Activated T-cell treated with anti-CD3 and anti-CD28 coated beads for 48 hours (primary cell): ENCODE measurements at places on chromosomes 12 and 14.

DNA sequence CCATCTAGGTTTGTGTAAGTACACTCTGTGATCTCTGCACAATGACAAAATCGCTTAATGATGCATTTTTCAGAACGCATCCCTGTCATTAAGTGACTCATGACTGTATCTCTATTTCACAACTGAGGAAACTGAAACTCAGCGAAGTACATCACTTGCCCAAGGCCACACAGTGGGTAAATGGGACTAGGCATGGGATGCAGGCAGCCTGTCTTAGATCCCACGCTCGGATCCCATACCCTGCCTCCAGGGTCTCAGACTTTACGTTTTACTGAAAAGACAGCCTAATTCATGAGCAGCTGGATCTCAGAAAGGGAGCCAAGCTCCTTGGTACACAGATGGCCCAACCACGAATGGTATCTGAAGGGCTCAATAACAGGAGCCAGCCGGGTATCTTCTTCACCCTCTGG is 2.4 kb upstream of the MLEC start:
- no peak for DNase-seq

- DNase-seq, result no peak
Measured at GRCh38 chr12:92070864-92071445, 74.7 kb downstream of the BTG1 start.

GRCh38 chr12:12302976-12303375 is 36.1 kb upstream of the LRP6 start:
- no peak for DNase-seq

- no peak for DNase-seq
Measured at GRCh38 chr12:1360441-1361210, 233.8 kb downstream of the FBXL14 start.

DNA sequence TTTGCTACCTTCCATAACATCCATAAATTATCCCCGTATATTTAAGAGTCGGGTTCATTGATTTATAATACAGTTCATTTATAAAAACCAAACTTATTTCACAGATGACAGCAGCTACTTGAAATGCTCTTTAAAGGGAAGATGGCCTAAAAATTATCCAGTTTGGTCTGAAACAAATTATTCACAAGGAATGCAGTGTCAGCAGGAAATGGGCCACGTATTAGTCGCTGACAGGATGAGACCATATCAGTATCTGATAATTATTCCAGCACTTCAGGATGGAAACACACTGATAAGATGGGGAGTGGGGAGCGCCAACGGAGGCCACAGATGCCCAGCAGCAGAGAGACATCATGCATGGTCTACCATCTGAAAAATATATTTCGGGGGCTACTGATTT is 60.5 kb upstream of the TMEM132D start:
- DNase-seq, result no peak

- DNase-seq, result no peak
Measured at GRCh38 chr12:99133401-99133800, 488.3 kb downstream of the APAF1 start.

- no peak for DNase-seq
Measured at GRCh38 chr12:47650469-47650868, 55.4 kb downstream of the RPAP3 start.

- no peak for DNase-seq
Measured at GRCh38 chr12:130299574-130299973, 38.1 kb upstream of the PIWIL1 start.

DNA sequence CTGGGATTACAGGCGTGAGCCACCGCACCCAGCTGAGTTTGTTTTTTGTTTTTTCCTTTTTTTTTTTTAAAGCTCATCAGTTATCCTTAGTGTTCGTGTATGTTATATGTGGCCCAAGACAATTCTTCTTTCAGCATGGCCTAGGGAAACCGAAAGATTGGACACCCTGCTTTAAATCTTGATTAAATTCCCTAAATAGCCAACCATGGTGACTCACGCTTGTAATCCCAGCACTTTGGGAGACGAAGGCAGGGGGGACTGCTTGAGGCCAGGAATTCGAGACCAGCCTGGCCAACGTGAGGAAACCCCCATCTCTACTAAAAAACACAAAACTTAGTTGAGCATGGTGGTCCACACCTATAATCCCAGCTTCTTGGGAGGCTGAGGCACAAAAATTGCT is 131.1 kb downstream of the MED13L start:
- DNase-seq, result no peak

GRCh38 chr14:66099451-66099850 is 386.7 kb upstream of the CCDC196 start:
- DNase-seq, result no peak

- no peak for DNase-seq
Measured at GRCh38 chr12:58540480-58541299, 379.6 kb downstream of the LRIG3 start.

- DNase-seq, result no peak
Measured at GRCh38 chr14:106786697-106787096, 1260.3 kb downstream of the TMEM121 start.

DNA sequence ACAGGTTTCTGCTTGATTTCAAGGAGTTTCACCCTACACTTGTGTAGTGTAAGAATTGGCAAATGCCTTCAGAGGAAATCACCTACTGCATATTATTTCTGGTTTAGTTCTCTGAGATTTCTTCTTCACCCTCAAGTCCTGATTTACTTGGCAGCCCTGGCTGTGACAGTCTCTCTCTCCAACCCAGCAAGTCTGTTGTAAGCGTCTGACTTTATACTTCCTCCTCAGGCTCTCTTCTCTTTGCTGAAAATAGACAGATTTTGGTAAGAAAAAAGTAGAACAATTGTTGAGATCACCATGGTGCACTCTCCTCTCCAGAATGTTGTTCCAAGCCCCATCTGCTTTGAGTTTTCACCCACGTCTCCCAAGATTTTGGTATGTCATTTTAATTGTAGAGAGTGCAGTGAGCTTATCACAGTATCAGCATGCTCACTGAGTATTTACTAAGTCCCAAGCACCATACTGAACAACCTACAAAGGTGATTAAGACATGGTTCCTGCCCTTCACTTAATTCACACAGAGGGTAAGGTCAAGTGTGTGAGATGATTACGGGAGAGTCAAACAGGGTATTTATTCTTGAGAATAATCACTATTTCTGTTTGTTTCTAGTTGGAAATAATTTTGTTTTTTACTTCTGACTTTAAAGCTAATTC is 148.7 kb downstream of the MDGA2 start:
- no peak for DNase-seq

DNA sequence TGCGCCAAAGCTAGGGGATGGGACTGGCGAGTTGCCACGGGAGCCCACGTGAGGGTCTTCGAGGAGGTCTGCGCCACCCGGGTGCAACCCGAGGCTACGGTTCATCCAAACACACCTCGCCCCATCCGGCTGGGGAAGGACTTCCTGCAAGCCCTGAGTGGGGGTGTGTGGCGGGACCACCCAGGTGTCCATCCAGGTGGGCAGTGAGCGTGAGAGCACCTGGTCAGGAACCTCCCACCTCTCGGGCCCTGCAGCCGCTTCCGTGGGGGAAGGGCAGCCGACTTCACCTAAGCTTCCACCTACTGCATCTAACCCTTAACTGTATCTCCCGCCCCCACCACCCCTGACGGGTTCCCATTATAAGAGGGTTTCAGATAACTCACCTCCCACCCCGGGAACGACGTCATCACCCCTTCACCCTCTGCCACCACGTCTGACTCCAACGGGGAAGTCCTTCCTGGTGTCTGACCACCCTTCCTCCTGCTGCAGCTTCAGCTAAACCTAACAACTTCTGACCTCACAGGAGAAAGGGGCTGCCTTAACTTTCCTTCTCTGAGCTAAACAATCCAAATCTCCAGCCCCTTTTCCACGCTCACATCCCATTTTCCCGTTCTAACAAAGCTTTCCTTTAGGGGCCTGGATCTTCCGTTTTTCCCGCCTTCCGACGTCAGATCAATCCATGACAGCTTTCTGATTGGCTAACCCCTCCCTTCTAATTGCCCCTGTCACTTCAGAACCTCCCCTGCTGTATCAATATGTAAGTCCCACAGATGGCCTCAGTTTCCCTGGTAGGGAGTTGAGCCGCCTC is 27.4 kb upstream of the SMUG1 start:
- no peak for DNase-seq

DNA sequence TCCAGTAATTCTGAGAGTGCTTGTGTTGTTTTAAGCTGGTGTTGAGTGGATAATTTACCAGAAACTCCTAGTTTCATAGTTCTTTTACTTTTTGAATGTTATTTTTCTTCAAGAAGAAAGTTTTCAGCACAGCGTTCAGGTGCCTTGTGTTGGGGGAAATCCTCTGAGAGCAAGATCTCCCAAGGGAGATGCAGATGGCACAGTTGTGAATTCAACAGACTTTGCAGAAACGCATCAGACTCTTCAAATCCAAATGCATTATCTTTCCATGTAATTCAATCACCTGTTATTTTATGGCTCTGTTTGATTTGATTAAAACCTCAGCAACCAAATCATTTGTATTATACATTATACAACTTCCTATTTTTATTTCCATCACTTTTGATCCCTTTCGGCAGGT is 439.9 kb downstream of the EGLN3 start:
- DNase-seq, result no peak

DNA sequence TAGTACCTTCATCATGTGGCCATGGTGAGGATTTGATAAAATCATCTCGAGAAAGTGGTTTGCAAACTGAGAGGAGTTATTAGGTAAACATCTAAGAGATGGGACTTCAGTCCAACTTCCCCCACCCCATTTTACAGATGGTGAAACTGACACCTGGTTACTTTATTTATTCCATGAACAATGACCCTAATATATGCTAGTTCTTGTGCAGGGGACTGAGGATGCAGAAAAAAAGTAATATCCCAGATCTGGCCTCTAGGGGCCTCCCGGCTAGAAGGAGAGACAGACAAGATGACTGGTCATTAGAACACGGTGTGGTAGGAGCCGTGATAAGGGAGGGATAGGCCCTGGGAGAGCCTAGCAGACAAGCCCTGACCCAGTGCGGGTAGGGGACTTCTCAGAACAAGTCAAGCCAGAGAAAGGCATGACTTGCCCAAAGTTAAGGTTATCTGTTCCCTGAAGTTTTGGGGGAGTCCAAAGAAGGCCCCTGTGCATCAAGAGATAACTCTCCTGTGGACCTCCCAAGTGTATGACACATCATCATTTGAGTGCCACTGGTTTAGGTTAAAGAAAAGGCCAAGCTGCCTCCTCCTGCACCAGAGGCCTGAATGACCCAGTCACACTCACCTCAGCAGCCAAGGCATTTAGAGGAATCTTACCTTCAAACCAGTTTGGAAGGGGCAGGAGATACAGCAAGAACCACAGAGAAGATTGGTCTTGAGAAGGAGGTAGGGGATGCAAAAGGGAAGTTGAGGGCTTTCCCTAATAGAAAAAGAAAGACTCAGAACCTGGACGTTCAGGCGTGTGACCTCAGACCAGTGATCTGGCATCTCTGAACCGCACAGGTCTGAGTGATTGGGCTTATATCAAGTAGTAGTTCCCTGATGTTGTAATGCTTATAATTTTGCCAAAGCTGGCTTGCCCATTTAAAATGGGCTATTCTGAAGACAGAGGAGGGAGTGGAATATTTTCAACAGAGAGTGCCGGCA is 1.6 kb downstream of the CMKLR1 start:
- no peak for DNase-seq

- DNase-seq, result no peak
Measured at GRCh38 chr14:94368956-94369355, 19.4 kb downstream of the SERPINA1 start.

GRCh38 chr14:28102814-28103213 is 663.8 kb upstream of the FOXG1 start:
- no peak for DNase-seq

GRCh38 chr12:72872996-72873395 is 600.8 kb downstream of the TRHDE start:
- no peak for DNase-seq

- no peak for DNase-seq
Measured at GRCh38 chr14:76881348-76881747, 55.1 kb downstream of the LRRC74A start.

DNA sequence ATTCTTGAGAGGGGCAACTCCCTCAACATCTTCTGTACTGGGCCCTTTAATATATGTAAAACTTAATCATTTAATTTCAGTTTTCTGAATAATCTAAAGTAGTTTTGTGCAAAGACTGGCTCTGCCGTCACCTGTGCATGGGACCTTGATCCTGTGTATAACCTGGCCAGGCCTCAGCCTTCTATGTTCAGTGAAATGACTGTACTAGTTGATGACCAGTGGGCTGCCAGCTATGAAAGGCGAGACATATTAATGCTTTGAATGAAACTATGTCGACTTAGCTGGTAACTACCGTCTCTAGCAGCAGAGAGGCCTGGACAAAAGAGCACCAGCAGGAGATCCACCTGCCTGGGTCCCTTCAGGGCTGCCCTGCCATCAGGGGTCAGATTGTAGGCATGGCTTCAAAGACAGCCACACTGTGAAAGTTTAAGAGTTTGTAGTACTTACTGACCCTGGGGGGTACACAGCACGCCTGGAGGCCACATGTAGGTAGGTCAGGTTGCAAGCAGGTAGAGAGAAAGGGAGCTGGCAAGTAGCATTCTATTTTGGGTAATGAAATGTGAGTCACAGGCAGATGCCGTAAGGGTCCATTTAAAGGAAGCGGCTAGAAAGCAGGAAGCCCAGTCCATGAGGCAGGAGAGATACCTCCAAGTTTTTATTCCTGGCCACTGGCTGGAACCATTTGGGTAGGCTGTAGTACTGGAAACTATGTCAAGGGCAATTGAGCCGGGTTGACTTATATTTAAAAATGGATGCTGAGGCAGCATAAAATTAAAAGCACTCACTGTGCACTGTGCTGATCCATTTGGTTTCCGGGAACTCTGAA is 77.2 kb downstream of the BHLHE41 start:
- DNase-seq, result no peak

DNA sequence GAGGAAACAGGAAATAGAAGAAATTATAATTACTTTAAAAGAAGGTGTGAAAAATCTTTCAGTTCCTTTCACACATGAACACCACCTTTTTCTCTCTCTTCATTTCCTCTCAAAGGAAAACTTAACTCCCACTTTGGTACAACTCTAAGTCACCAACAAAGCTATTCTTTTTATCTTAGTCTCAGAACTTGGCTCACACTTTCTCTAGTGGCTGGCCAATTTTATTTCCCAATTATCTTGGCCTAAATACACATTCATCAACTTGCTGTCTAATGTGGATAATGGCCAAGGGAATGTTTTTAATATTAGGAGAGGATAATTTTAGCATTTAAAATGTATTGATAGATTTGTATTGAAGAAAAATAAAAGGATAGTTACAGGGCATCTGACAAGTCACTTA is 64.5 kb upstream of the NAV3 start:
- DNase-seq, result no peak

- no peak for DNase-seq
Measured at GRCh38 chr14:70670992-70671651, 29.4 kb downstream of the TTC9 start.

- DNase-seq, result no peak
Measured at GRCh38 chr12:22255097-22255496, 79.4 kb downstream of the ST8SIA1 start.

GRCh38 chr12:122297494-122297893 is 31.2 kb upstream of the VPS33A start:
- DNase-seq, result no peak

- DNase-seq, result no peak
Measured at GRCh38 chr12:70711831-70712230, 74.6 kb upstream of the PTPRB start.
